ENCODE measurements at places on chromosomes 4 and X. TPM values are rescaled to one million over a fixed set of nuclear protein-coding genes. Genes with fewer than 3 reads are reported as not detected.
A peak's percentile ranks its signal among the peaks of the same experiment; 100 is the strongest.

DNA sequence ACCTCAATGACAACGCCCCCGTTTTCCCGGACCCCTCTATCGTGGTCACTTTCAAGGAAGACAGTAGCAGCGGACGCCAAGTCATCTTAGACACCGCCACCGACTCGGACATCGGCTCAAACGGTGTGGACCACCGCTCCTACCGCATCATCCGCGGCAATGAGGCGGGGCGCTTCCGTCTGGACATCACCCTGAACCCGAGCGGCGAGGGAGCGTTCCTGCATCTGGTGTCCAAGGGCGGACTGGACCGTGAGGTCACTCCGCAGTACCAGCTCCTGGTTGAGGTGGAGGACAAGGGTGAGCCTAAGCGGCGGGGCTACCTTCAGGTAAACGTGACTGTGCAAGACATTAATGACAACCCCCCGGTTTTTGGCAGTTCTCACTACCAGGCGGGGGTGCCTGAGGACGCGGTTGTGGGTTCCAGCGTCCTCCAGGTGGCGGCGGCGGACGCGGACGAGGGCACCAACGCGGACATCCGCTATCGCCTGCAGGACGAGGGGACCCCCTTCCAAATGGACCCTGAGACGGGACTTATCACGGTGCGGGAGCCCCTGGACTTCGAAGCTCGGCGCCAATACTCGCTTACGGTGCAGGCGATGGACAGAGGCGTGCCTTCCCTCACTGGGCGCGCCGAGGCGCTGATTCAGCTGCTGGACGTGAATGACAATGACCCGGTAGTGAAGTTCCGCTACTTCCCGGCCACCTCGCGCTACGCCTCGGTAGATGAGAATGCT lies 2.2 kb downstream of the FAT4 start:
- H3K36me3 ChIP-seq = peaks cover 37% of the 10 kb centered on the region
- peak overlapping the region; percentile 85 for H3K4me3 ChIP-seq
- DNase-seq = peak; percentile 37
- H3K4me1 ChIP-seq = peaks cover 36% of the 10 kb centered on the region
- H3K27ac ChIP-seq = no peak overlapping the region

- H3K4me1 ChIP-seq = no peaks in the 10 kb centered on the region
- no peaks in the 10 kb centered on the region for H3K27me3 ChIP-seq
- no peak for DNase-seq
- H3K36me3 ChIP-seq = no peaks in the 10 kb centered on the region
Observed at GRCh38 chrX:47796433-47796906, 40.2 kb upstream of the ZNF81 start.

DNA sequence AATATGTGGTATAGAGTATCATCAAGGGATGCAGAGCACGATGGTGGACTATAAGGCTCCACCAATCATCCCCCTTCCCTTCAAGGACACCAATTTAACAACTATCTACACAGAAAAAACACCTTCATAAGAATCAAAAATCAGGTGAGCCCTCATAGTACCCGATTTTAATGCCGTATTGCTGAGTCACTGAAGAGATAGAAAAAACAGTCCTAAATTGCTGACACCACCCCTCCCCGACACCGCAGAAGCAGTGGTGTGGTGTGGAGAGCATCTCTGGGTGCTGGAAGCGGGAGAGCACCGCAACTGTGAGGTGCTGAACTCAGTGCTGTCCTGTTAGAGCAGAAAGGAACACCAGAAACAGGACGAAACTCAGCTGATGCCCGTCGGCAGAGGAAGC lies 49.3 kb downstream of the ABCB7 start:
- no peaks in the 10 kb centered on the region for H3K4me1 ChIP-seq
- H3K27me3 ChIP-seq = no peaks in the 10 kb centered on the region
- H3K4me3 ChIP-seq = no peak overlapping the region
- no peaks in the 10 kb centered on the region for H3K36me3 ChIP-seq
- DNase-seq = no peak
- H3K27ac ChIP-seq = no peak overlapping the region

DNA sequence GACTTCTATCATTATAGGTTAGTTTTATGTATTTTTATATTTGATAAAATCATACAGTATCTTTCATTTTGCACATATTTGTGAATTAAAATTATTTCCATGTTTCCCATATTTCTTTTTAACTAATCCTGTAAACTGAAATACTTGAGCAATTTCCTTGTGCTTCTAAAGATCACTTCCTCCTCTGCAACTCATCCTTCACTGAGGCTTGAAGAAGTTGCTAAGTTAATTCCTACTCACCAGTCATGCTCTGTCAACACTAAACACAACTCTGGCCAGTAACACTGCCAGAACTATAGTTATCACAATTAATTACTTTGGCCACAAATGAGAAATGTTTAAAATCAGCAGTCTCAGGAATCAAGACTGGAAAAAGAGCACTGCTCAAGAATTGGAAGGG lies 6.7 kb downstream of the SPATA4 start:
- no peak overlapping the region for H3K27ac ChIP-seq
- no peaks in the 10 kb centered on the region for H3K27me3 ChIP-seq
- H3K4me3 ChIP-seq = no peak overlapping the region
- DNase-seq = no peak

GRCh38 chr4:137635108-137635507 lies 102.8 kb upstream of the PCDH18 start:
- no peaks in the 10 kb centered on the region for H3K27me3 ChIP-seq
- no peak overlapping the region for H3K4me3 ChIP-seq
- peaks cover 25% of the 10 kb centered on the region for H3K4me1 ChIP-seq
- DNase-seq = peak; percentile 56
- H3K27ac ChIP-seq = peak overlapping the region; percentile 64

DNA sequence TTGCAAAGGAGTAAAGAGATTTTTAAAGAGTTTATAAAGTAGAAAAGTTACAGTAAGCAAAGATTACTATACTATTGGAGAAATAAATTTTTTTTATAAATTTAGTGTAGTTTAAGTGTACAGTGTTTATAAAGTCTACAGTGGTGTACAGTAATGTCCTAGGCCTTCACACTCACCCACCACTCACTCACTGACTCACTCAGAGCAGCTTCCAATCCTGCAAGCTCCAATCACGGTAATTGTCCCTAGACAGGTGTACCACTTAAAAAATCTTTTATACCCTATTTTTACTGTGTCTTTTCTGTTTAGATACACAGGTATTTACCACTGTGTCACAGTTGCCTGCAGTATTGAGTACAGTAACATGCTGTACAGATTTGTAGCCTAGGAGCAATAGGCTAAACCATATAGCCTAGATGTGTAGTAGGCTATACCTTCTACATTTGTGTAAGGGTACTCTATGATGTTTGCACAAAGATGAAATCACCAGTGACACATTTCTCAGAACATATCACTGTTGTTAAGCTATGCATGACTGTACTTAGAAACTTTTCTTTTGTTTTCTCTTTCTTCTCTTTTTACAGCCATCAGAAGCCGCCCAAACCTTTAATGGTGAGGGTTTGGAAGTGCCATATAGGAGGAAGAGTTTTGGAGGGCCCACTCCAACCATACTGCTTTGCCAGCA lies 11.8 kb upstream of the SH3RF1 start:
- no peak overlapping the region for H3K4me3 ChIP-seq
- H3K36me3 ChIP-seq = no peaks in the 10 kb centered on the region
- H3K4me1 ChIP-seq = peaks cover 9% of the 10 kb centered on the region
- H3K27ac ChIP-seq = no peak overlapping the region

- H3K27ac ChIP-seq = no peak overlapping the region
- no peak for DNase-seq
- no peaks in the 10 kb centered on the region for H3K4me1 ChIP-seq
- no peaks in the 10 kb centered on the region for H3K27me3 ChIP-seq
- no peaks in the 10 kb centered on the region for H3K36me3 ChIP-seq
- H3K4me3 ChIP-seq = no peak overlapping the region
Observed at GRCh38 chr4:206054-206453, 81.8 kb downstream of the ZNF718 start.

DNA sequence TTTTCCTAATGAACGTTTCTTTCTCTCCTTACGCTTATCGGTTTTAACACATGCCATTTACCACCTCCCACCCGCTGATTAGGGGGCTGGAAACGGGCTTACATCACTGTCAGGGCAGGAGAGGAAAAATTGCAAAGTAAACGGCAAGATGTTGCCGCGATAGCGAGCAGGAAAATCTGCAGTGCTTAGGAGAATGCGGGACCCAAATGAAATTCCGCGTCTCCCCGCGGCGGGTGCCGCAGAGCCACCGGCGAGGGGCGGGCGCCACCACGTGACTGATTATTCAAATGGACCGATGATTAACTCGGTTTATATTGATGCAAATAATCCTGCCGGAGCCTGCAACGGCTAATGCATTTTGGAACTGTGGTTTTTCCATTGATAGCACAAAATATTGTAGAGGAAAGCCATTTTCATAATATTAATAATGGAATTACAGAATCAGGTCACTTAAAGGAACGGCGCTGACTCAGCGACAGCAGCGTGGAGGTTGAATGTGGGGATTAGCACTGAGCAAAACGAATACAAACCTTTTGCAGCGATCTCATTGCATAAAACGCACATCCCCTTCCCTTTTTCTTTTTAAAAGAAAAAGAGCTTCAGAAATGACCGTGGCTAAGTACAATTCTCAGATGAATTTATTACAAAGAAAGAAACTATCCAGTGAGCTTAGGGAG lies 224.2 kb downstream of the STIM2 start:
- no peaks in the 10 kb centered on the region for H3K4me1 ChIP-seq
- H3K4me3 ChIP-seq = peak overlapping the region; percentile 41
- no peak overlapping the region for H3K27ac ChIP-seq
- H3K27me3 ChIP-seq = peaks cover 15% of the 10 kb centered on the region
- no peaks in the 10 kb centered on the region for H3K36me3 ChIP-seq

Gene POLR2B
- total RNA-seq = 74.1 TPM

Gene MCTS1
- 54.6 TPM for total RNA-seq

Gene MAGEB2
- total RNA-seq = not detected

Gene TIGD2
- total RNA-seq = 2.8 TPM

Gene CNKSR2
- total RNA-seq = 0.96 TPM

Gene PRRG3
- not detected for total RNA-seq

Gene CISD2
- 40.2 TPM for total RNA-seq
